ENCODE measurements at places on chromosomes 5 and 9.

- DNase-seq: no peak
Observed at GRCh38 chr9:18489861-18490260, 15.9 kb downstream of the ADAMTSL1 start.

DNA sequence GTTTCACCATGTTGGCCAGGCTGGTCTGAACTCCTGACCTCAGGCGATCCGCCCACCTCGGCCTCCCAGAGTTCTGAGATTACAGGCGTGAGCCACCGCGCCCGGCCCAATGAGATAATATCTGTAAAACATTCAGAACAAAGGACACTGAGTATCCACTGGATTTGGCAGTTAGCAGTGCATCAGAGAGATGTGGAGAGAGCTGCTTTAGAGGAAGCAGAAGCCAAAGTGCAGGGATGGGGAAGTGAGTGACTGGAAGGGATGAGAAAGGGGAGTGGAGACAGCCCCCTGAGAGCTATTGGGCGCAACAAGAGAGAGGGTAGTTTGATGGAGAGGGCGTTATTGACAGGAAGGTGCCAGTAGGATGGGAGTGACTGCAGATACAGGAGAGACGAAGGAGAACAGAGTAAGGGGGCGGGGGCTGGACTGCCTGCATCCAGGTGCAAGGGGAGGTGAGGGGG lies 157.5 kb upstream of the SHB start:
- no peak for DNase-seq

- DNase-seq: no peak
Observed at GRCh38 chr9:120891245-120891883, 14.4 kb upstream of the PHF19 start.

- DNase-seq: no peak
Observed at GRCh38 chr9:121958530-121958929, 134.6 kb downstream of the TTLL11 start.

DNA sequence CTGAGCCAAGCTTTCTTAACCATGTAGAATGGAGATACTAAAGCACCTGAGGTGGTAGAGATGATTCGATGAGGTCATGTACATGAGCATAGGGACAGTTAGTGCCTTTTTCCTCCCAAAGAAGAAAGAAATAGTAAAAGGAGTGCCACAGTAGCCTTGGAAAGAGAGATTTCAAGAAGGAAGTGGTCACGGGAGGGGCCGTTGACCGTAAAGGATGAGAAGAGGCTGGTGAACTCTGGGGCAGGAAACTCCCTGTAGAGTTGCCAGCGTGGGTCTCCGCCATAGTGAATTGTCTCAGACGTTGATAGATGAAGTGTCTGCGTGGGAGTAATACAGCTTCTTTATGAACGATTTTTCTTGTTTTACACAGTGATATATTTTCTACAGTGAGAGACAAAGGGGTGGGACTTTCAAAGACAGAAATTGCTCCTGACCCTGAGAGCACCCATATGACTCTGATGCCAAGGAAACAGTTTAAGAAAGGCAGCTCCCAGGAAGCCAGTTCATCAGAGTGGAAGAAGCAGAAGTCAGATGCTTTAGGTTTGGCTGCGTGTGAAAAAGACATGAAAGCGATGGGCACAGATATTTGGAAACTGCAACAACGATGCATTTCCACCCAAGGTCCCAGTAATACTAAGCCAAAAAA lies 41.3 kb downstream of the UGCG start:
- DNase-seq: no peak

DNA sequence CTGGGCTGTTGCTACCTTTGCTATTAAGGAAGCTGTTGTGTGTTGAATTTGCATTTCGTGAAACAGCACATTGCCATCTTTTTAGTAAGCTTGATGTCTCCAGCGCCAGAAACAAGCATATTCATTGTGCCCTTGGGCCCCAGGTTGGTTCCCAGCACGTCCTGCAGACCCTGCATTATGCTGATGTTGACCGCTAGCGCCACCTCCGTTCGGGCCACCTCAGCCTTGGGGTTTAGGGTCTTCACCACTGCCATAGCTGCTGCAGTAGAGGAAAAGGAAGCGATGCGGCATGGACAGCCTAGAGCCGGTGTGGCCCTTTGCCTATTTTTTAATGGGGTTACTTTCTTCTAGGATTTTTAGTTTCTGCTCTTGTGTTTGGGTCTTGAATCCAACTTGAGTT lies 23.8 kb upstream of the OTULIN start:
- DNase-seq: no peak

- no peak for DNase-seq
Observed at GRCh38 chr5:180253036-180253824, 38.7 kb downstream of the MAPK9 start.

GRCh38 chr5:116453988-116454411 lies 120.6 kb downstream of the SEMA6A start:
- DNase-seq: no peak

- no peak for DNase-seq
Observed at GRCh38 chr5:131265311-131265803, 1.5 kb downstream of the CDC42SE2 start.

DNA sequence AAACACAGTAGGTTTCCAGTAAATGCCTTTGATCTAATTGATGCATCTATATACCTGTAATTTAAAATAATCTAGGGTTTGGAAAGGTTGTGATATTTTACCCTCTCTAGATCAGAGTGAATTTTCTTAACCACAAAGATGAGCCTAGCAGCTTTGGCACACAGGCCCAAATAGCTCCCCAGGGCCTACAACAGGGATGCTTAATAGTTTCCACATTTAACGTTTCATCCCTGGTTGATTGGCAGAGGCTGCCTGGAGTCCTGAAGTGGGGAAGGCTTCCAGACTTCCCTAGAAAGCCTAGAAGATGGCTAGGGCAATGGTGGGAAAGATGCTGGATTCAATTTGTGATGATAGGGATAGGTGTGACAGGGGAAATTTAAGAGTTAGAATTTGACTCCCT lies 206.6 kb downstream of the NSG2 start:
- no peak for DNase-seq

Data from RWPE2 (cell line).